ENCODE measurements at places on chromosomes 3 and 15.

- DNase-seq: no peak
Measured at GRCh38 chr3:65905771-65906170, 132.9 kb downstream of the MAGI1 start.

- no peak for DNase-seq
Measured at GRCh38 chr3:57140894-57141293, 24.3 kb downstream of the IL17RD start.

GRCh38 chr15:68623301-68623892, 44.6 kb downstream of the CORO2B start:
- DNase-seq: no peak

DNA sequence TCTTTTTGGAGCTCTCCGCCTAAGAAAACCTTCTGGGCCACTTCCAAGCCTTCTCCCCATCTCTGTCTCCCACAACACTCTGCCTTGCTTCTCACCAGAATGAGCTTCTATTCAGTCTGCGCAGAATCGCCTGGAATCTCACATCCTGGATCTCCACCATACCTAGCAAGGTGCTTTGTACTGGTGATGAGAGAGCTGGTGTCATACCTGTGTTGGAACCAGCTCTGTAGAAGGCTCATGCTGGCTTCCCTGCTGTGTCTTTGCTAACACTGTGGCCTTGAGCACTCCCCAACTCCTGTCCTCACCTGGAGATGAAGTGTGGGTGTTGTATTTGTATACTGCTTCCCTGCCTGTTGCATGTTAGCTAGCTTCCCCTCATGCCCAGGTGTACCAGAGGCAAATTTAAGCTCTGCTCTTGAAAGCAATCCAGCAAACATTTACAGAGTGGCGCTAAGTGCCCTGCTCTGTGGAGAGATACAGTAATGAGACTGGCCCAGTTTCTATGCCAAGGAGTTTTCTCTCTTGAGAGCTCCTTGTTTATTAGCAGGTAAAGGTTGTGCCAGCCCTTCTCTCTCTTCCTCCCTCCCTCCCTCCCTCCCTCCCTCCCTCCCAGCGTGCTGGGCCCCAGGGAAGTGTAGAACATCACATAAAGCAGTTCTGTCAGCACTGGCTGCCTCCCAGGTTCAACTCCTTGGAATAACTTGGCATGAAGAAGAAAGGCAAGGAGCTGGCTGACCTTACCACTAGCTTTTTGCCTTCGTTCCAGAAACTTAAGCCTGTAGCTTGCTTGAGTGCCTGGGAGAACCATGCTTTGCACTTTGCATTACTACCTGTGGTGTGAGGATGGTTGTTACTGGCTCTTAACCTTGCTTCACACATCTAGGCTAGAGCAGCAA, 54.9 kb downstream of the TRIM71 start:
- no peak for DNase-seq

DNA sequence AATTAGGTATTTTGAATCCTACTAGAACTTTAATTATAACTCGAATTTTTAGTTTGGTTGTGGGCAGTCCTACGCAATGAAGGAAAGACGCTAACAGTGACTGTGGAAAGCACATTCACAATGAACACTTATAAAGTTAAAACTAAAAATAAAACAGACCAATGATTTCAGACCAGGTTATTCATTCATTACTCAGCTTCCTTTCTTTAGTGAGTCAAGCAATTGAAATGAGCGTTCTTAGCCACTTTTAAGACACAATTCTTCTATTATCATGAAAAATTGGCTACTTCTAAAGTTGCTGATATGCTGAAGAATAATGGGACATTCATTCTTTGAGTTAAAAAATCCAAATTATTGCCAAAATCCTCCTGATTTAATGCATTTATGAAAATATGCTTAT, 66.0 kb upstream of the CMSS1 start:
- DNase-seq: no peak

GRCh38 chr3:74351213-74351612, 263.2 kb downstream of the CNTN3 start:
- DNase-seq: no peak

DNA sequence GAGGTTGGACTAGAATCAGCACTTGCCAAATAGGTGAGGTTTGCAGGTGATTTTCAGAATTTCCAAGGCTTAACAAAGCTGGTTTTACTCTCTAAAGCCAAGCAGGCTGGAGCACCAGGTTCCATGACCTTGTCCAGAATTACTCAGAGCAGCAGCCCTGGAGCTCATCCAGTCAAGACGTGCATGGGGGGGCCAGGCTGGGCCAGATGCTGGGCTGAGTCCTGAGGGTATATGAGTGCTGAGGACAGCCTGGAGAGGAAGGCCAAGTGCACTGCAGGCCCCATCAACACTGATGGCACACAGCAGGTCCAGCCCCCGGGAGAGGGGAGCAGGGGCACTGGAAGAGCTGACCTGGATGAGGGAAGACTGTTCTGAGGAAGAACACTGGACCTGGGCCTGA, 3.0 kb upstream of the TXNRD3 start:
- no peak for DNase-seq

DNA sequence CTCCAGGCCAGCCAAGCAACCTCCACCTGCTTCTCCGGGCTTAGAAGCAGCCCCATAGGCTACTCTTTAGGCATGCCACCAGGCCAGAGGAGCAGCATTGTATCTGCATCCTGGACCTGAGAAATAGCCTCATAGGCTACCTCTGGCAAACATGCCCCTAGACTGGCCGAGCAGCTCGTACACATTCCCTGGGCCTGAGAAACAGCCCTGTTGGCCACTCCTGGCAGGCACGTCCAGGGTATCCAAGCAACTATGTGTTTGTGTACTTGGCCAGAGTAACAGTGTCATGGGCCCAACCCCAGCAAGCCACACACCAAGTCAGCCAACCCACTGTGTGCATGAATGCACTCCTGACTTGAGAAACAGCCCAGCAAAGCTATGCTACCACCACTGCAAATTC, 498.7 kb upstream of the CDIN1 start:
- no peak for DNase-seq

DNA sequence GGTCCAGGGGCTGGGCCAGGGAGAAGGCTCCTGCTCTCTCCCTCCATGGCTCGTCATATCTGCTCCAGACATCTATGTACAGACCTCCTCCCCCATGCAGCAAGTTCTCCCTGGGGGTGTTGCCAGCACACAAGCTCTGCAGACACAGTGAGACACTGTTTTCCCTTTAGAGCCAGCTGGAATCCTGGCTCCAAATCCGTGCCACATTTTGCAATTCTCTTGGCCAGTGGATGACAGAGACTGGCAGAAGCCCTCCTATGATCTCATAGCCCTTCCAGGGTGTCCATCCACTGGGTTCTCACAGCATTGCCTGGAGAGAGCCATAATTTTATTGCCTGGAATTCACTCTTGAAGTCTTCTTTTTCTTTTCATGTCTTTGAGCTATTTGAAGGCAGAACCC, 203.9 kb downstream of the TLE3 start:
- DNase-seq: no peak

DNA sequence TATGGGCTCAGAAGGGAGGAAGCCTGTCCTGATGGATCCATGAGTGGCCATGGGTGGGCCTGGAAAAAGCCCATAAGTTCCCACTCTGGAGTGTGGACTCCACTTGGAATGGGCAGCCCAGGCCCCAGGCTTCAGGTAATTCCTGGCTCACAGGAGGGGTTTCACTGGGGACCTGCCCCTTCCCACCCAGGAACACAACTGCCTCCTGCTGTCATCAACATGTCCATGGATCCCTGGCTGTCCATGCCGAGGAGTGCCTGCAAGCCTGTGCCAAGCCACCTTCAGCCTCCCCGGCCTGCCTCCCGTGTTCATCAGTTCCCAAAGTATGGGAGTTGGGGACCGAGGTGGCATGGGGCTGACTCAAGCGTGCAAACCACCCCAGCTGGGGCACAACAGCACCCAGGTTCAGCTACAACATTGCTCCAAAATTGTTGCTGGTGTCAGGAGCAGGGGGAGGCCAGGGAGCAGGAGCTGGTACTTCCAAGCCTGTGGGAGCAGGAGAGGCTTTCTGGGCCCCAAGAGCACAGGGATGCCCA, 470.9 kb upstream of the ARL6 start:
- no peak for DNase-seq

DNA sequence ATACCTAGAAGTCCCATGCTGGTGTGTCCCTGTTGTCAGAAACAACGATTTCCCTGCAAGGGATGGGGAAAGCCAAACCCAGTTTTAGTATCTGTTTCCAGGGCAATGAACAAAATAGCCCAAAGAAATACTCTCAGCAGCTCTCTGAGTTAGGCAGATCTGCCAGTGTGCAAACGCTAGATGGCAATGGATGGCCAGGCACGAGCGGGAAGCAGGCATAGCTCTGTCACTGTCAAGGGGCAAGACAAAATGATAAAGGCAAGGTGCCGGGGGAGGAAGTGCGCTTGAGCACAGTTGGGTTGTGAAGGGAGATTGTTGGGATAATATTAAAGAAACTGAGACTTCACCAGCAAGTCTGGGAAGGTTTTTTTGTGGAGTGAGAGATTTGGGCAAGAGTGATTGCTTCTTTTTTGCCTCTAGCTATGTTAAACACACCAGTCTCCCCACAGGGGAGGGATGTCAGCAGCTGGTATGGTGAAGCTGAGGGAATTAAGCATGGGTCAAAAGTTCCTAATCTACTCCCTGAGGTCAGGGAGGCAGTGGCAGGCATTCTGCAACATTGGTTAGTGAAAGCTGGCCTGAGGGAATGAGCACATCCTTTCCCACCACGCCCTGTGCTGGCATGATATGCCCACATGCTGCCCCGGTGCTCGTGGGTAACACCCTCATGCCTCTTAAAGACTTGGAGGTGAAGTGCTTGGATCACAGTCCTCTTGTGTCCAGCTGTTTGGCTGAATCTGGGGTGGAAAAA, 117.5 kb downstream of the PDCD6IP start:
- no peak for DNase-seq

- DNase-seq: no peak
Measured at GRCh38 chr3:128950223-128950938, 43.5 kb downstream of the CFAP92 start.

- DNase-seq: no peak
Measured at GRCh38 chr3:48187579-48188265, 495 bp downstream of the CDC25A start.

DNA sequence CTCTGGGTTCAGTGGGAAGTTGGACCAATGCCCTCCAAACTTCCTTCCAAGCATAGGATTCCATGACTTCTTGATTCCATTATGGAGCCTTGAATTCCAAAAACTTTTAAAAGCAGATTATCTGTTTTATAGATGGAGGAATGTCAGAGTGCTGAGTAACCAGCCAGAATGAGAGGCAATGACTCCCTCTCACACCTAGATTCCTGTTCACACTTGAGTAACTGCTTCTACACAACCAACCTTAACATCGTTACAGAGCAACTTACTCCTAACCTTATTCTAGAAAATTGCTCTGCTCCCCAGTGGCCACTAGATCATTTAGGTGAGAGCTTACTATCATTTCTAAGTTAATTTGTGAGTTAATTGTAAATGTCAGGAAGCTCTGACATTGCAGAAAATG, 24.2 kb upstream of the NR2F2 start:
- DNase-seq: no peak

GRCh38 chr3:175005881-175006280, 146.7 kb downstream of the NAALADL2 start:
- no peak for DNase-seq

DNA sequence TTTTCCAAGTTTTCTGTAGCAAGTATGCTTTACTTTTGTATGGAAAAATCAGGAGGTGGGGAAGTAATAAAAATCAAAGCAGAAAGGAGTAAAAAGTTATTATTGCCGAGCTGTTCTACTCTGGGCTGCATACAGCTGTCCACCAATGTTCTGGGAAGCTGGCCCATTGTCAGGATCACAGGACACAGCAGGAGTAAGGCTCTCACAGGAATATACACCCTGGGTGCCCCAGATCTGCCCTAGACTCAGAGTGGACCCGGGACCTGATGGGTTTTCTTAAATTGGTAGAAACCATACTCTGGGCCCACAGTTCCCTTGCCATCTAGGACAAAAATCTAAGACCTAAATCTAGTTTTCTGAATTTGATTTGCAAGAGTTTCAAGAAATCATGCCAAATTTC, 60.4 kb downstream of the TNIK start:
- no peak for DNase-seq

- no peak for DNase-seq
Measured at GRCh38 chr3:166713787-166714186, 666.3 kb downstream of the ZBBX start.

- no peak for DNase-seq
Measured at GRCh38 chr3:125157183-125157582, 55.4 kb downstream of the SLC12A8 start.

- DNase-seq: no peak
Measured at GRCh38 chr15:24919446-24919845, 35.3 kb upstream of the SNRPN start.

- no peak for DNase-seq
Measured at GRCh38 chr3:177795216-177795615, 597.9 kb upstream of the TBL1XR1 start.

DNA sequence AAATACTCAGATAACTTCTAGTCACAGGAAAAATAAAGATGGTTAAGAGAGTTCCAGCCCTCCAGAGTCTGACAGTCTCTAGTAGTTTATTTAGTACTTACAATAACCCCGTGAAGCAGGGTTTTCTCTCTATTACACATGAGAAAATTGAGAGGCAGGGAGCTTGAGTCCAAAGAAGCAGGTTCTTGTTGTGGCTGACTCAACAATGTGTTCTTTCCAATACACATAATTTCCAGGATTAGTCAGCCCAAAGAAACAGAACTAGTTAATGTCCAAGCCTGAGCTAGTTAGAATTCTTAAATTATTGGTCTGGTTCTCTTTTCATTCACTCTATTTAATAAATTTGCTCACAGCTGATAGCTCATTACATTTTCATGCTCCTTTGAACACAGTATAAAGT, 49.9 kb downstream of the ALDH1A2 start:
- DNase-seq: no peak

GRCh38 chr3:48123346-48123745, 64.9 kb downstream of the CDC25A start:
- DNase-seq: no peak

DNA sequence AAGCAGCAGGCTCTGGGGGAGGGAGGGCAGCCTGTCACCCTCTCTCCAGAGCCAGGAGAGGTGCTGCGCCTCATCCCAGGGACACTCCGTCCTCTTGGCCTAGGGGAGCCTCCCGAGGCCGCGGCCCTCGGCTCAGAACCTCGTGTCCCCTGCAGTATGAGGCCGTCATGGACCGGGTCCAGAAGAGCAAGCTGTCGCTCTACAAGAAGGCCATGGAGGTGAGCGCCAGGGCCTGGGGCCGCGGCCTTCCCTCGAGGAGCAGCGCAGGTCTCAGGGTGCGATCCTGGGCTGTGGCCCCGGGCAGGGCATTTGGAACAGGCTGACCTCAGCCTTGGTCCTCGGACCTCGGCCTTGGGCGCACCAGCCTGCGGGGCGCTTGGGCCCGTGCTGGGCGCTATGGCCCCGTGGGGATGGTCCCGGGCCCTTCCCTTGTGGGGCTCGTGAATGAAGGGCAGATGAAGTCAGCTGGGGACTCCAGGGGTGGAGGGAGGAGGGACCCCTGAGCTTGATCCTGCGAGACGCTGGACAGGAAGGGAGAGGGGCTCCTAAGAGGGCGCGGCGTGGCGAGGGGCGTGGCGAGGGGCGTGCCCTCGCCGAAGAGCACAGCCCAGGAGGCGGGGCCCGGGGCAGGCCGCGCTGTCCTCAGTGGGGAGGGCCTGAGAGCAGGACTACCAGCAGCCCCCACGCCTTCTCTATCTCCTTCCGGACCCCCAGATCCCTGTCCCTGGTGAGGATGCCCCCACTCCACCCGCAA, 32.9 kb downstream of the PSTPIP1 start:
- DNase-seq: no peak

- no peak for DNase-seq
Measured at GRCh38 chr15:71149646-71150557, 34.6 kb downstream of the THSD4 start.

- DNase-seq: no peak
Measured at GRCh38 chr3:180199417-180199995, 162.8 kb upstream of the PEX5L start.

- no peak for DNase-seq
Measured at GRCh38 chr3:117728226-117728625, 1018.6 kb downstream of the TUSC7 start.

- DNase-seq: no peak
Measured at GRCh38 chr3:72924055-72924454, 36.2 kb downstream of the GXYLT2 start.

Data from activated CD4-positive, CD25-positive, alpha-beta regulatory T cell treated with anti-CD3 and anti-CD28 coated beads, Interleukin-2, amount 50 U/mL, for 72 hours (primary cell).